ENCODE measurements at places on chromosomes 6 and 20. TPM values are rescaled to one million over a fixed set of nuclear protein-coding genes. Genes with fewer than 3 reads are reported as not detected.

CRIP3 gene
- not detected for total RNA-seq

POU5F1 gene
- not detected for total RNA-seq

RPL7L1 gene
- 110 TPM for total RNA-seq

FAXC gene
- total RNA-seq, result 0.16 TPM

SPATA25 gene
- total RNA-seq, result 7.3 TPM

CST2 gene
- total RNA-seq, result not detected

ZNF341 gene
- total RNA-seq, result 2.9 TPM

STMN3 gene
- total RNA-seq, result 27.9 TPM

ZC2HC1B gene
- not detected for total RNA-seq

DNA sequence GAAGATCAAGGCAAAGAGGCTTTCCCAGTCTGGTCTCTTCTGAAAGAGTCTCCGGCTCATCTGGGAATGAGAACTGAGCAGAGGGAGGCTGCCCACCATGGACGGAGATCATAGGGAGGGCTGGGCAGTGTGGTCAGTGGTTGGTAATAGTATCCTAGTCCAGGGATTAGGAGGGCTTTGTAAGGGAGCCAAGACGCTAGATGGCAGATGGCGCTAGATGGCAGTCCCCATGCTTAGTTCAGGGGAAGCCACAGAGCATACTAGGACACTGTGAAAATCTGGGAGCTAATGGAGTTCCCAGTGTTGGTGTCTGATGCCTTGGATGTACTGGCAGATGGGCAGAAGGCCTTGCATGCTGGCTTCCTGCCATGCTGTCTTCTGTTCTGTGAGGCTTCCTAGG lies 21.7 kb upstream of the DAAM2 start:
- DNase-seq, result no peak
- H3K27me3 ChIP-seq, result peaks cover 1% of the 10 kb centered on the region

DNA sequence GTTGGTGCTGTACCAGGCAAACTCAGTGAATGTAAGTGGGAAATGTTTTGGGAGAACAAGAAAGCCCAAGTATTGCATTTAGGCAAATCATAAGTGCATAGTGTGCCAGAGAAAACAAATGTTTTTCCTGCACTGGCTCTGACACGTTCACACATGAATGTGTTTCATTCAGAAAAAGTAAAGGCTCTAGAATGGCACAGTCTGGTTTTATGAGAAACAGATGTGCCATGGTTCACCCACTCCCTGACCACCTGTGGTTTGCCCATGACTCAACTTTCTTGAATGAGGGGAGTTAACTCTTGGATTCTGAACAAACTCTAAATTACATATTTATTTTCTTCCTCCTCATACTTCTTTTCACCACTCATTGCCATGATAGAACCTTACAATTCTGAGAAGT lies 126.9 kb downstream of the KCNQ5 start:
- H3K27me3 ChIP-seq, result no peaks in the 10 kb centered on the region
- H3K27ac ChIP-seq, result no peak overlapping the region
- DNase-seq, result no peak
- no peak overlapping the region for H3K4me3 ChIP-seq

DNA sequence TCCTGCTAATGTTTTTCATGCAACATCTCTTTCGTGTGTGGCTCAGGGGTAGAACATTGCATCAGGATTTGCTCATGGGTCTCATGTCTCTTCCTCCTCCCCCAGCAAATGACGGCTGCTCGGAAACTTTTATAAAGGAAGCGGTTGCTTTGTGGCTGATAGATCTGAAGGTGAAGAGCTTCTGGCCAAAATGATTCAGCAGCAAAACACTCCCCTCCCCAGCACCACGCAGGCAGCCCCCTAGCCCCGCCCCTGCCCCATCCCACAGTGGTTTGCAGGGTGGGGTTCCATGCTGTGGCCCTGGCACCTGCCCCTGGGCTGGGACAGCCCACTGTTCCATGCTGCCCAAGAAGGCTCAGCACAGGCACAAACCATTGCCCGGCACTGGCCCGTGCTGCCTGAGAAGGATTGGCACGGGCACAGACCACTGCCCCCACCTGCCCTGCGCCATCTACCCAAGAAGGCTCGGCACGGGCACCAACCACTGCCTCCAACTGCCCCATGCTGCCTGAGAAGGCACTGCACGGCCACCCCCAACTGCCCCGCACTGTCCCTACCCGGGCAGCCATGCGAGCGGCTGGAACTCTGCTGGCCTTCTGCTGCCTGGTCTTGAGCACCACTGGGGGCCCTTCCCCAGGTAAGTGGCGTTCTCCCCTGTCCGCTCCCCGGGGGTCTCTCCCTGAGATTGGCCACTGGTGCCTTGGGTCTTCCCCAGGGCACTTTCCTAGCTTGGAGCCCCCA lies at the start of gene CST7:
Gene CST7 (plus strand): TSS at position 331 of the 741 bp plus-strand sequence. CDS start 237 bp downstream, at position 568.
- DNase-seq, result no peak
- no peak within 1 kb of the TSS for H3K27ac ChIP-seq
- no peaks in the 10 kb centered on the region for H3K27me3 ChIP-seq
- no peak within 1 kb of the TSS for H3K4me3 ChIP-seq

- H3K27me3 ChIP-seq, result no peaks in the 10 kb centered on the region
- H3K36me3 ChIP-seq, result no peaks in the 10 kb centered on the region
- H3K27ac ChIP-seq, result peak overlapping the region; percentile 20
- peaks cover 8% of the 10 kb centered on the region for H3K4me1 ChIP-seq
- H3K4me3 ChIP-seq, result no peak overlapping the region
- peak; percentile 12 for DNase-seq
These were observed 26.5 kb downstream of the BCKDHB start for GRCh38 chr6:80133020-80133419.

- H3K4me3 ChIP-seq, result peak within 1 kb of the TSS; percentile 57
- H3K36me3 ChIP-seq, result no peaks in the 10 kb centered on the region
- peak within 1 kb of the TSS; percentile 26 for H3K27ac ChIP-seq
- peaks cover 9% of the 10 kb centered on the region for H3K4me1 ChIP-seq
- peak; percentile 66 for DNase-seq
These were observed at the start of gene PACSIN1 for GRCh38 chr6:34465531-34466241. Gene PACSIN1, plus strand, starts transcription at chr6:34466076. Its CDS starts 60,230 bp downstream, at chr6:34526306.

- peak within 1 kb of the TSS; percentile 73 for H3K27ac ChIP-seq
- peak within 1 kb of the TSS; percentile 69 for H3K4me3 ChIP-seq
- peak; percentile 96 for DNase-seq
- peaks cover 1% of the 10 kb centered on the region for H3K36me3 ChIP-seq
These were observed at the start of gene SNAI1 for GRCh38 chr20:49982346-49983122. Gene SNAI1, plus strand, starts transcription at chr20:49982980. Its CDS starts 80 bp downstream, at chr20:49983060.

GRCh38 chr6:707576-708236 lies 14.8 kb upstream of the EXOC2 start:
- H3K27ac ChIP-seq, result no peak overlapping the region
- no peak overlapping the region for H3K4me3 ChIP-seq
- DNase-seq, result no peak

GRCh38 chr6:52390361-52390727 lies 28.4 kb downstream of the PAQR8 start:
- H3K27me3 ChIP-seq, result no peaks in the 10 kb centered on the region
- H3K27ac ChIP-seq, result peak overlapping the region; percentile 41
- no peaks in the 10 kb centered on the region for H3K36me3 ChIP-seq
- H3K4me3 ChIP-seq, result no peak overlapping the region

DNA sequence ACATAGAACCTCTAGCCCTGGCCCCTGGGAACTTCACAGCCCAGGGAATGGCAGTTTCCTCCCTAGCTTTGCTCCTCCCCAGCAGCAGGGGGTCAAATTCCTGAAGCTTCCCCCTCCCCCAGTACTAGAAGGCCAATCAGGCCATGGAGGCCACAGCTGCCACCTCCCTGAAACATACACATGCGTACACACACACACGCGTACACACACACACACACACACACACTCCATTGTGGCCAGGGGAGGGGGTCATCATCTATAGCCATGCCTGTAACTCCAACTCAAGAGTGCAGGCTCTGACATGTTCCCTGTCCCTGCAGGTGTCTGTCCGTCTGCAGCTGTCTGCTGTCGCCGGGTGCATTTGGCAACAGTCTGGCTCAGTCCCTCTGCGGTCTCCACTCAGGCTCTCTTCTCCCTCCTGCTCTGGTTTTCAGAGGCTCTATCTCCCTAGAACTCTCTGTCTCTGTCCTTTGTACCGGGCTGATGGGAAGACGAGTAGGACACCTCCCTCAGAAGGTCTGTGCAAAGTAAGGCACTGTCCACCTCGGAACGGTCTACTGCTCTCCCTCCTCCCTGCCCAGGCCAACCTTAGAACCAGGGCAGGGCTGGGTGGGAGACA lies 1.4 kb downstream of the LRFN2 start:
- H3K27ac ChIP-seq, result no peak overlapping the region
- no peaks in the 10 kb centered on the region for H3K36me3 ChIP-seq
- H3K4me1 ChIP-seq, result no peaks in the 10 kb centered on the region
- no peak overlapping the region for H3K4me3 ChIP-seq
- H3K27me3 ChIP-seq, result peaks cover 1% of the 10 kb centered on the region

DNA sequence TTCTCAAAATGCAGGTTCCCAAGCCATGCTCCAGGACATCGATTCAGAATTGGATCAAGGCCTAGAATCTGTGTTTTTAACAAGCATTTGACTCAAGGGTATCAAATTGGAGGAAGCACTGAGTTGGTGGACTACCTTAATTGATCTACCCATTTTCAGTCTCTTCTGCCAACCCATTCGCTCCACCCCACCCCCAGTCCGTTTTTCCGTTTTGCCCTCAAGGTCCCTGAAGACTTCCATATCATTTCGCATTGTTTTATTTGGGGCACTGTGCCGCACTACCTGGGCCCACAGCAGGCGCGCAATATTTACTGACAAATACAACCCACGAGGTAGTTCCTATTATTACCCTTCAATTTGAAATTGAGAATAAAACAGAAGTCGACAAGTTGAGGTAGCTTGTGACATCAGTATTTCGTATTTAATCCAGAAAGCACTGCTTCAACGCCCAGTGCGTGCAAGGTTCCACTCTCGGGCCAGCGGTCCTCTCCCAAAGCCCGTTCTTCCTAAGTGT lies 557 bp upstream of the DHX35 start:
- H3K4me3 ChIP-seq, result peak overlapping the region; percentile 84
- H3K27me3 ChIP-seq, result no peaks in the 10 kb centered on the region
- peak overlapping the region; percentile 96 for H3K27ac ChIP-seq

Data from Caco-2 (cell line).